ENCODE measurements at places on chromosomes 7 and 10.

GRCh38 chr10:97329766-97330165 lies 4.8 kb downstream of the FRAT2 start:
- DNase-seq, result no peak

DNA sequence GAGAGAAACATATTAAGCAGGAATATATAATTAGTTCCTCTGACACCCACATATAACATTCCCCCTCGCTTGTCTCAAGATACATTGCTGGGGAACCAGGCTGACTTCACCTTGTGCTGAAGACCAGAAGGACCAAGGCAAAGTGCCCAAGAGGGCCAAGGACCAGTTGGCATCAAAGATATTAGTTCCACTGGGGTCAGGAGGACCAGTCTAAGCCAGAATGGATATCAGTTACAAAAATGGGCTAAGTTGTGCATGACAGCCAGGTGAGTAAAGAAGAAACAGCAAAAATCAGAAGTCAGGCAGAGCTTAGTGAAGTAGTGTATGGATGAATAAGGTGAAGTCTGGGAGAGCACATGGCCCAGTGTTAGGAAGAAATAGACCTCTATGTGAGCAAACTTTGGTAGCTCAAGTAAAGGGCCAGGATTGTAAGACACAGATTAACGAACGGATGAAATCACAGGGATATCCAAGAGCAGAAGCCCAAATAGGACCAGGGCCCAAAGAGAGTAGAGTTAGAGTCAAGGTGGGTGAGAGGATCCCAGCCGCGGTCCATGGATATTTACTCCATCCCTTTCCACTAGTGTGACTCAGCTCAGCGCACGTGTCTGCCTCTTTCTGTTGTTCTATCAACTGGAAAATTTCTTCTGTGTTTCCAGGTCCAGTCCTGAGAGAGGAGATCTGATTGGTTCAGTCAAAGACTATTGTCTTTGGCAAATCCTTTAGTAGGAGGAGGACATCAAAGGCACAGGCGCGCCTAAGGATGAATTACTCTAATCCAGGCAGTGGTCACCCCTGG lies 5.0 kb downstream of the CALD1 start:
- DNase-seq, result no peak

- no peak for DNase-seq
Measured at GRCh38 chr10:70277396-70278030, 6.3 kb downstream of the NPFFR1 start.

DNA sequence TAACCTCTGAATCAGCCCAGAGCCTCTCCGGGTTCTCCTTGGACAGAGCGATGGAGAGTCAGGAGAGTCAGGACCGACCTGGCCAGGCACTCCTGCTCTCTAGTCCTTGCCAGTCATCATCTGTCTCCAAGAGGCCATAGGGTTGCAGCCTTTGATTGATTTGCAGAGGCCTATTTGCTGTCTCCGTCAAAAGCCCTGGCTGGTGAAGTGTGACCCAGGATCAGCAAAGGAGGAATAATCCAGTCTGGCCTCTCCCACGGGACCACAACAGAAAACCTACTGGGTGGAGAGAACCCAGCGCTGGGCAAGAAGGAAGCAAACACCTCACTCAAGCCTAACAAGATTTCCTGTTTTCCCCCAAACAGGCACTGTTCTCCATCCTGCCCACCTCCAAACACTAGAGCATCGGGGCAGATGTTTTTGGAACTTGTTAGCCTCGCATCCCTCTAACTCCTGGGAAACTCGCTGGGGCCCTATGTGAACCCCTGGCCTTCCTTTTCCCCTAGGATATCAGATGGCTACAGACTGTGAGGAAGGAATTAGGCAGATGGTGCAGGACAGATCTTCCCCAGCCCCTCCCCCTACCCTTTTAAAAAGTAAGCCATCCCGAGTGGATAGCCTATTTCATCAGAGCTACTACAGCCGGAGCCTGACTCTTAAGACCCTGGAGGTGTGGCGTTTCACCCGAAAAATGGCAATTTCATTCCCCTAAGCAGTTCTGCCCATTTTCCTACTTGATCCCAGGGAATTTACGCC lies 54.3 kb downstream of the PODXL start:
- no peak for DNase-seq

DNA sequence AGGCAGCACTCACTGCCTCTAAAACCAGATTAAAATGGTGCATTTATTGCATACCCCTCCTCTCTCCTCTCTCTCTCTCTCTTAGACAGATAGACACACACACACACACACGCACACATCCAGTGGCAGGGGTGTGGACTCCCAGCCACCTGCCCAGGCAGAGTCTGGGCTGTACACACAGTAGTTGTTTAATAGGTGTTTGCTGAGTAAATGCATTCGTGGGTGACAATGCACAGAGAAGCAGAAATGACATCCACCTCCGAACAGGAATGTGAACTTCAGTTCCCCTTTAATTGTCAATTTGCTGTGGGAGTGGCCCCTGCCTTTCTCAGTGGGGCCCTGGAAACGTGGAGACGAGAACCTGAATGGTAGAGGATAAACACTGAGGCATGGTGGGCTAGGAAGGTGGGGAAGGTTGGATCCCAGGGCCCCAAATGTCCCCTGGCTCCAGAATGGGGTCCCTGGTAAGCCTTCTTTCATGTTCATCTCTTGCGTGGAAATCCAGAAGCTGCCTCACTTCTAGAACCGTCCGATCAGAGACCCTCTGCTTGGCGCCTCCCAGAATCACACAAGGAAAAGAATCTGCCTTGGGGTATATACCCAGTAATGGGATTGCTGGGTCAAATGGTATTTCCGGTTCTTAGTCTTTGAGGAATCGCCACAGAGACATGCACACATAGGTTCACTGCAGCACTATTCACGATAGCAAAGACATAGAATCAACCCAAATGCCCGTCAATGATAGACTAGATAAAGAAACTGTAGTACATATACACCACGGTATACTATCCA lies 58.5 kb upstream of the ECHDC3 start:
- DNase-seq, result no peak

GRCh38 chr7:99499371-99499720 lies 735 bp downstream of the ZNF394 start:
- no peak for DNase-seq

- no peak for DNase-seq
Measured at GRCh38 chr7:20217193-20217948, at the start of gene MACC1. MACC1 (minus strand) TSS chr7:20217384; CDS start chr7:20161862, 55,522 bp downstream.

DNA sequence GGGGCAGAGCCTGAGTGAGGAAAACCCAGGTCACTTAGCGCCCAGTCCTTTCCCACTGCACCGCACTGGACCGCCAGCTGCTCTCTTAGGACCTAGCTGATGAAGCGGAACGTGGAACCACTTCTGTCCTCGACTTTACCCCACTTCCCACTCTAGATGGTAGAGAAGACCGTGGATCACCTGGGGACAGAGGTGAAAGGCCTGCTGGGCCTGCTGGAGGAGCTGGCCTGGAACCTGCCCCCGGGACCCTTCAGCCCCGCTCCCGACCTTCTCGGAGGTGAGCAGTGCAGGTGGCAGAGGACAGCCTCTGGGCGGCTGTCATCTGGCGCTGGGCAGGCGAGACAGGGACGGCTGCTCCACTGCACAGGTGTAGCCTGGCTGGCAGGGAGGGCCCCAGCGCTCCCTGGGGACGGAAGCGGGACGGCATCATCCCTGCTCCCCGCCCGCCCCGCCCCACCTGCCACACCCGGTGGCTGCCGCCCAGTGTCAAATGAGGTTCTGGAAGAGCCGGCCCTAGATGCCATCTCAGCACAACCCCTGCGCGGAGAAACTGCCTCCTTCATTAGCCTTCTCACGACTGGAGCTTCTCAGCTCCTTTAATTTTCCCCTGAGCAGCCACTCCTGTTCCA lies 11.7 kb downstream of the PLAC9 start:
- DNase-seq, result no peak

DNA sequence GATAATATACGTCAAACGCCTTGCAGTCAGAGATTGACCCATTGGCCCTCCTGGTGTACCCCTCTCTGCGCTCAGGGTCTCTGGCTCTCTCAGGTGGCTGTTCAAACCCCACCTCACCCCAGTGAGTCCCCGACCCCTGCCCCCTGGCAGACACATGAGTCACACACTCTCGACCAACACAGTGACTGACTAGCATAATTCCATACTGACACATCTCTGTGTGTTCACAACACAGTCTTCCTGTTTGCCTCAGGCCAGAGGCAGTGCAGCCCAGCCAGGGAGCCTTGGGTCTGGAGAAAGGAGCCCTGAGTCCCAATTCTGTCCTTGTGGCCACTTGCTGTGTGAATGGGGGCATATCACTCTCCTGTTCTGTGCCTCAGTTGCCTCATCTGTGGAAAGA lies 40.1 kb downstream of the PALD1 start:
- DNase-seq, result no peak

- DNase-seq, result no peak
Measured at GRCh38 chr7:106618480-106618879, 42.5 kb downstream of the CCDC71L start.

GRCh38 chr7:11077816-11078215 lies 104.1 kb downstream of the PHF14 start:
- no peak for DNase-seq

DNA sequence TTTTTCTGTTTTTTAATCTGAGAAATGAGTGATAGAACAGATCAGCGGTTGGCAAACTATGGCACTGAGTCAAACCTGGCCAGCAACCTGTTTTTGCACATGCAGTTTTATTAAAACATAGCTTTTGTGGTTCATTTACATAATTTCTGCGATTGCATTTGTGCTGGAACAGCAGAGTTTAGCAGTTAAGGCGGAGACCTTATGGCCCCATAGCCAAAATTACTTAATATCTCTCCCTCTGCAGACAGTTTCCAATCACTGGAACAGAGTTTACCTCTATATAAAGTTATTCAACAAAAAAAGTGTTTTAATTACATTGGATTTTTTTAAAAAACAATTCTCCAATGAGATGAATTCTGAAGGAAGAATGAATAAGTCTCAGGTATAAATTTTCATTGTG lies 212.1 kb downstream of the DGKB start:
- DNase-seq, result no peak

DNA sequence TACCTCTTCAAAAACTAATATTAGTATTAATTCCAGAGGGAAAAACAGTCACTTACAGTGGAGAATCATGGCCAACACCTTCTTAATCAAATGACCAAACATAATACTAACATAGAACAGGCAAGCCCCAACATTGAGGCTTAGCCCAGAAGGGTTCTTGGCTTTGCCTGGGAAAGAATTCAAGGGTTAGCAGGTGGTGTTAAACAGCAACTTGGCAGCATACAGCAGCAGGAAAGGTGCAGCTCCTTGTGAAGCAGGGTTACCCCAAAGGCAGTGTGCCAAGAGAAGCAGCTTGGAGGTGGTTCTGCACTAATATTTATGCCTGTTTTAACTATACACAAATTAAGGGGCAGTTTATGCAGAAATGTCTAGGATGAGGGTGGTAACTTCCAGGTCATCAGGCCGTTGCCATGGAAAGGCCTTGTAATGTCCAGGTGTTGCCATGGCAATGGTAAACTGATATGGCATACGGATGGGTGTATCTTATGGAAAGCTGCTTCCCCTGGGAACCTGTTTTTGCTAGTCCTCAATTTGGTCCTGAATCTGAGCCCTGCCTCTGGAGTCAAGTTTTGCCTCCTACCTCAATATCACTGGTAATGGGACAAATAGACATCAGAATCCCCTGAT lies 27.2 kb upstream of the BEND7 start:
- DNase-seq, result no peak

DNA sequence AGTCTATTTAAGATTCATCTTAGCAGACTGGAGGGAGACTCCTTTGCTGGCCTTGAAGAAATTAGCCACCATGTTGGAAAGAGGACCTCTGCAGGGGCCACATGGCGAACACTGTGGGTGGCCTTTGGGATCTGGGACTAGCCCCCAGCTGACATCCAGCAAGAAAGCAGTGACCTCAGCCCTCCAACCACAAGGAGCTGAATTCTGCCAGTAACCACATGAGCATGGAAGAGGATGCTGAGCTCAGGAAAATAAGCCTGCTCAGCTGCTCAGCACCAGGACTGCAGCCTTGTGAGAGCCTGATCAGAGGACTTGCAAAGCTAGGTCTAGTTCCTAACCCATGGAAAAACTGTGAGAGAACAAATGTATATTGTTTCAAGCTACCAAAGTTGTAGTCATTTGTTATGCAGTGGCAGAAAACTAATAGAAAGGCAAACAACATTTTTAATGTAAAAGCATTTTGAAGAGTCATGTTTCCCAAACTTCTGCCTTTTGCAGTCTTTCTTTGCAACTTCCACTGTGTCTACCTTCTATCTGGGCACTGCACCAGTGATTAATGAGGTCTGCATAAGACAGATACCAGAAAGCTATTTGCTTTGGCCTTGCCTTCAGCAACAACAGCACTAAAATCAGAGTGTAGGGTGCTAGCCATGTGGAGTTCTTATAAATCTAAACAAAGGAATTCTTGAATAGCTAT lies 183.7 kb downstream of the FGFR2 start:
- no peak for DNase-seq

DNA sequence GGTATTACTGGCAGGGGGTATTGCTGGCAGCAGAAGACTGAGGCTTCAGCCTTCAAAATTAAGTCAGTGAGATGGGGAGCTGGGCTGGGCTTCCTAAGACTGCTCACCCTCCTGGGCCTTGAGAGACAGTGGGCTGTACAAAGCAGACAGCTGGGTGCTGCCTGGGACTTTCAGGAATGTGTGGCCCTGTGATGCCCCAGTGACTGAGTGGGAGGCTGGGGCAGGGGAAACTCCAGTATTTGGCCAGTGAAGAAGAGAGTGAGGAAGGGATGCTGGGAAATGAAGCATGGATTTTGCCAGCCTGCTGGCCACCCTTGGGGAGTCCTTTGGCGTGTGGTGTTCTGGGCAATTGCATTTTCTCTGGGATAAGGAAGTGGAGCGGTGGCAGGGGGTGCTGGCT lies 442 bp downstream of the ANKRD2 start:
- no peak for DNase-seq

GRCh38 chr7:106104721-106105260 lies 7.3 kb downstream of the SYPL1 start:
- no peak for DNase-seq

- DNase-seq, result no peak
Measured at GRCh38 chr10:110212119-110213006, 5.0 kb downstream of the MXI1 start.
